ENCODE measurements at places on chromosomes 5 and 9.
A peak's percentile ranks its signal among the peaks of the same experiment; 100 is the strongest.

DNA sequence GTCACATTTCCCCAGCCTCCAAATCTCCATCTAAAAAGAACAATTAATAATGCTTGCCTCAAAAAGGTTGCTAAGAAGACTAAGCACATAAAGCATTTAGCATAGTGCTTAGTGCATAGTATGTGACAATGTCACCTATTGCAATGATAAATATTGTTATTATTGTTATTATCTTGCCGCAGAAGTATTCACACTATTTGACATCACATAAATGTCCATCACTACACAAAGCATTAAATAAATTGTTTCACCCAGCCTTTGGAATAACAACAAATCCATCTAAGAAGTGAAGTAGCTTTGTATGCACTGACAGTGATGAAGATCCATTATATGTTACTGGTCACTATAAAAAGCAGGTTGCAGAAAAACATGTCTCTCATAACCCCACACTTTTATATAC lies 2263.9 kb upstream of the WWC1 start:
- DNase-seq: no peak

DNA sequence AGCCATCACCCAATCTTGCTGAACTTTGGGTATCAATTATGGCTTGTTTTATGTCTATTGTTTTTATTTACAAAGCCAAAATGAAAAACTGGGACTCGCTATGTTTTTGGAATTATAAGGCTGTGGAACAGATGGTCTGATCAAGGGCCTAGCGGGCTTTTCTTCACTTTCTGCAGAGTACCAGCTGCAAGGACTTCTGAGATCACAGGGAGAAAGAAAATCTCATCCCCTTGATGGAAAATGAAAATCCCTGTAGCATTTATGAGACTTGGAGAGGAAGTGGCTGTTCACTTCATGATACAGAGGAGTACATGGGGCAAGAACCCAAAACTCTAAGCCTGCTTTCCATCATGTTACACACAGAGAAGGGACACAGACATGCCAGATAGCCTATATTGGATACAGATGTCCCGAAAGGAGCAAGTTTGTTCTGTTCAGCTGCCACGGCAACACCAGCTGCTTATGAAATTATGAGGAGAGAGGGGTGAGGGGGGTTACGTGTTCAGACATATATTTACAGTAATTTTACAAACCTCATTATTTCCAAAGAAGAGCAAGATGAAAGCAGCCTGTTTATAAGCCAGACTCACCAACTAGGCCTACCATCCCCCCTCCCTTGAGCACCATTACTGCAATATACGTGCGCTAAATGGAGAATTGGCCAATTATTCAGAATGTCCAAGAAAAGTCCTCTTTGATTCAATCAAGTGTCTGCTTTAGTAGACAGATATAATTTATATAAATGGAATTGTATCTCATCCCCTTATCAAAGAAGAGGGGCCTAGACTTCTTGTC lies 220.0 kb downstream of the MARCHF11 start:
- no peak for DNase-seq

GRCh38 chr9:37141015-37141414 lies 20.6 kb downstream of the ZCCHC7 start:
- DNase-seq: peak; percentile 60

DNA sequence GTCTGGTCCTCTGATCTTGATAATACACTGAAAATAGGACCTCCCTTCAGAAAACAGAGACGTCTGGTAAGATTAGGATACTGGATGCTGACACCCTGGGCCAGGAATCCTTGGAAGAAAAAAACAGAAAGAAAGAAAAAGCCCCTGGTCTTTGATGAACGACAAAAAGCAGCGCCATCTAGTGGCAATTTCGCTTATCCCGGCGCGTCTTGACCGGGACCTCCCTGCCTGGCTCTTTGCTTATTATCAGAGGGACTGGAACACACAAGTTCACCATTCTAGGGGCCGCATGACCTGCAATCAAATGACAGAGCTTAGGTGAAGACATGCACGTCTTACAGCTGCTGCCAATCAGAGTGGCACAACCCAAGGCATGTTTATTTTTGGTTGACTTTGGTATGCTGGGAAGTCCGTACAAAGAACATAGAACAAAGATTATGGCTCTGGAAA lies 114.9 kb upstream of the NFIB start:
- DNase-seq: peak; percentile 67

- no peak for DNase-seq
Observed at GRCh38 chr5:133232011-133232410, 180.2 kb downstream of the HSPA4 start.

Data from NAMALWA (cell line).